ENCODE measurements at places on chromosomes 6 and 20.

DNA sequence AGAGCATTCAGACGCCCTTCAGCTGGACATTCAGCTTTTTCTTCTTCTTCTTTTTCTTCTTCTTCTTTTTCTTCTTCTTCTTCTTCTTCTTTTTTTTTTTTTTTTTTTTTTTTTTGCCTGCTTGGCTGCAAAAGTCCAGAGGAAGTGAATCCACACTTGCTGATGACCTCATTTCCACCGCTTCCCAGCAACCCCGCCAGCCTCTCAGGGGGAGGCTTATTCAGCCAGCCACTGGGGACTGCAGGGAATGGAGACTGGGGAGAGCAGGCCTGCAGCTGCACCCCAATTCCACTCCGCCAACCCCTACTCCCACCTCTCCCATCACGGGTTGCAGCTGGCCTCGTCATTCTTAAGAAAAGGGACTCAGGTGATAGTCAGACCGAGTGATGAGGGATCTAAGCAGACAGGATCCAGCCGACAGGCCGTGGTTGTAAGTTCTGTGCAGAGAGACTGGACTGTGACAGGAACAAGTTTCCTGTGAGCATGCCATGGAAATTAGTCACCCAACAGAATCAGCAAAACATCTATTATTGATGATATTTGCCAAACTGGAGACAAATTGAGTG, 59.0 kb upstream of the QKI start:
- no peak for DNase-seq

DNA sequence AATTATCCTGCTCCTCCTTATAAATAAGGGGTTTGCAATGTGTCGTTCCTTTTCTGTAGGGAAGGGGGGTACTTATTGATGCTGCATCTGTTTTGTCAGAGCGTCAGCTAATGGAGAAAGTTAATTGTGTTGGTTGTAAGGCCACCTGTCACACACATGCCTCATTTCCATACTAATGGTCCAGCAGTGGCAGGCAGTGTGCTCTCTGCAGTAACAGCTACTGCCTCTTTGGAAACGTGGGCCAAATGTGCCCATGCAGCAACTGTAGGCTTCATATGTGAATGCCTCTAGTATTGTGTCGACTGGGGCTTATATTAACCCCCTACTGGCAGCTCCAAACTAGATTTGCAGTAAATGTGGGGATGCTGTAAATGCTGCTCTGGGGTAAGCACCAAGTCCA, 56.3 kb upstream of the OLIG3 start:
- no peak for DNase-seq

DNA sequence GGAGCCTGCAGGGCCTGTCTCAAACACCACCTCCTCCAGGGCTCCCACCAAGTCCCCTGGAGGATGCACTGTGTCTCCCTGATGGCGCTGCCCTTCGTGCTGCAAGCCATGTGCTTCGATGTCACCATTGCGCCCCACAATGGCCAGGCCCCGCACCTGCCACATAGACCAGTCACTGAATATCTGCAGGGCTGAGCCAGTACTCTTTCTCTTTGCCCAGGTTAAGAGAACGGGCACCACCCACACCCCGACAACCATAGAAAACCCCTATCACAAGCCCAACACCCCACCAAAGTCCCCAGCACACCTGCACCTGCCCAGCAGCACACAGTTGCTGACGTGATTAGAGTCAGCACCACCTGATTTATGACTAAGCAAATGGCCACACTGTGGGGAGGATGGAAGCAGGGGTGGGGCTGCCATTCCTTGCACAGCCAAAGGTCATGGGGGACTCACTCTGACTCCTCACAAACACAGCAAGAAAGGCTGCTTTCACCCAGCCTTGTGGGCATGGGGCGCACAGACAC, 104.3 kb downstream of the SLC23A2 start:
- no peak for DNase-seq

- DNase-seq = no peak
These were observed 20.9 kb downstream of the PKIG start for GRCh38 chr20:44603327-44603726.

- DNase-seq = peak; percentile 56
These were observed 65.6 kb upstream of the KIF13A start for GRCh38 chr6:18053078-18053477.

DNA sequence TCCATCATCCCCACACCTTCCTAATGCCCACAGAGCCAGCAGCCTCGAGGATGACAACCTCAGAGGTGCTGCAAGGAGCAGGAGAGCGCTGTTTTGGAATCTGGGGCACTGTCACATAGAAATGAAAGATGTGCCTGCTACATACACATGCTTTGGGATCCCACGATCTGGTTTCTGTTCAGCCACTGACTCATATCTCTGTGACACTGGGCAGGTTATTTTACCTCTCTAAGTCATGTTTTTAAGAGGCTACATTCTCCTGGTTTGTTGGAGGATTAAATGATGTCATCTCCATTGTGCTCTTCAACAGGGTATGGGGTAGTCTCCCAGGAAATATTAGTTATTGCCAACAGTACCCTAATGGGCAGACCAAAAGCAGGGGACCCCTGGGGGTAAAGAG, 32.6 kb upstream of the TAB2 start:
- no peak for DNase-seq

- no peak for DNase-seq
These were observed 34.2 kb upstream of the HINT3 start for GRCh38 chr6:125922322-125922860.

DNA sequence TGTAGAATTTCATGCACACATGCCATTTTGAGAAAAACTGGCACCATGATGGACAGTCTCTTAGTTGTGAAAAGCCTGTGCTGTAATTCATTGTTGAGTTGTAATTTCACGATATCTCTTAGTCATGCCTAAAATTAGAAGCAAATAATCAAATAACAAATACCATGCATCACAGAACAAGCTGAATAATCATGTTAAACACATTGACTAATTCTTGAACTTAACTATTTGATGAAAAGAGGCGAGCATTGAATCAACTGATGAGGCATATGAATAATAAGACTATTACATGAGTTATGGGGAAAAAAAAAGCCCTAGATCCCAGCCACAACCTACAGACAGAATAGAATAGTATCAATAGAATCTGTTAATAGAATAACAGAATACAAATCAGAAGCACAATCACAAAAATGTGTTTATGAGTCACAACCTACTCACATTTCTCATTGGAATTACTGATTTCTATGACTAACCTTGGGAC, 14.2 kb upstream of the RNF217 start:
- no peak for DNase-seq

GRCh38 chr6:140095532-140095931, 721.1 kb upstream of the CITED2 start:
- DNase-seq = no peak

DNA sequence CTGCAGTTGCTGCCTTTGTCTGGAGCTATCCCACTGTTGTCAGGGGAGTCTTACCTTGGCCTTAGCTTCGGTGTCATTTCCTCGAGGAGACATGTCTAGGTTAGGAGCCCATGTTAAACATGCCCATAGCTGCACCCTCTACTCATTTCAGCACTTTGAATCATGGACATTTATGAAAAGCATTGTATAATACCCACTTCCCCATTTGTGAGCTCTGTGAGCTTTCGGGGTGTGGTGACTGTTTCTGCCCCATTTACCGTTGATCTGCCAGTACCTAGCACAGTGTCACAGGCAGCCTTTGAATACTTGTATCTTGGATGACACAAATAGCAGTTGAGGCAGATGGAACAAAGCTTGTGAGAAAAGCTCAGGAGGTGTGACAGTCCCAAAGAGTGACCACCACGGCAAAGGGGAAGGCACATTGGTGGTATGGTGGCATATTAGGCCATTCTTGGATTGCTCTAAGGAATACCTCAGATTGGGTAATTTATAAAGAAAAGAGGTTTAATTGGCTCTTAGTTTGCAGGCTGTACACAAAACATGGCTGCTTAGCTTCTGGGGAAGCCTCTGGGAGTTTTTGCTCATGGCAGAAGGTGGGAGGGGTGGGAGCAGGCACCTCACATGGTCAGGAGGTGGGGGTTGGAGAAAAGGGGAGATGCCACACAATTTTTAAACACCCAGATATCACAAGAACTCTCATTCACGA, 42.0 kb downstream of the JARID2 start:
- DNase-seq = no peak

- no peak for DNase-seq
These were observed 19.5 kb downstream of the TMEM151B start for GRCh38 chr6:44289726-44290260.

DNA sequence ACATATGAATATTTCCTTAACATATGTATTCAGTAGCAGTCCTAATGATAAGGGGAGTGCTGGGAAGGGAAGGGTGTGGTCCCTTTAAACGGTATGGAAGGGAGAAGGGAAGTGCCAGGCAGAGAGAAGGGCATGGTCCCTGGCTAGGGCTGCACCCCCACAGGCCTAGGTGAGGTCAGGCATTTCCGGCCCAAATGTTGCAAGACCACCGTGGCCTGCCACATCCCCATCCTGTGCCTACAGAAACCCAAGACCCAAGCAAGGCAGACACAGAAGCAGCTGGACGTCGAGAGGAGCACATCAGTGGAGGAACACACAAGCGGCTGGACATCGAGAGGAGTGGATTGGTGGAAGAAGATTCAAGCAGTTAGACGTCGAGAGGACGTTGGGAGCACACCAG, 5.9 kb downstream of the RRAGD start:
- no peak for DNase-seq

- DNase-seq = no peak
These were observed 16.1 kb upstream of the APMAP start for GRCh38 chr20:25008388-25009217.

GRCh38 chr20:25281541-25281991, 33.7 kb downstream of the PYGB start:
- DNase-seq = no peak

DNA sequence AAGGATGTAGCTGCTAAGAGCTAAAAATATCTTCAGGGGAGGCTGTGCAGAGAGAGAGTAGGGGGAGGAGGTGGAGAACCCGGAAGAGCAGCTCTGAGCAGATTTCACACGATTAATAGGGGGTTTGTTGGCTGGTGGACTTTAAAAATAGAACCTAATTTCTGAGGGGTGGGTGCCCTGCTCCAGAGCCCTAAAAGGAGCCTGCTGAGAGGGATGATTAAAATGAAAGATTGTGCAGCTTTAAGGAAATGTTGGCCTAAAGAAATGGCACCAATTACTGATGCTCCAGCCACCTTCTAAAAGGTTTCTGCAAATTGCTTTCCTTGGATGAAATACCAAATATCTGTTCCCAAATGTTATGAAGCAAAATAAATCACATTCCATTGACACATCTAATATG, 202.8 kb upstream of the BTBD3 start:
- DNase-seq = no peak

DNA sequence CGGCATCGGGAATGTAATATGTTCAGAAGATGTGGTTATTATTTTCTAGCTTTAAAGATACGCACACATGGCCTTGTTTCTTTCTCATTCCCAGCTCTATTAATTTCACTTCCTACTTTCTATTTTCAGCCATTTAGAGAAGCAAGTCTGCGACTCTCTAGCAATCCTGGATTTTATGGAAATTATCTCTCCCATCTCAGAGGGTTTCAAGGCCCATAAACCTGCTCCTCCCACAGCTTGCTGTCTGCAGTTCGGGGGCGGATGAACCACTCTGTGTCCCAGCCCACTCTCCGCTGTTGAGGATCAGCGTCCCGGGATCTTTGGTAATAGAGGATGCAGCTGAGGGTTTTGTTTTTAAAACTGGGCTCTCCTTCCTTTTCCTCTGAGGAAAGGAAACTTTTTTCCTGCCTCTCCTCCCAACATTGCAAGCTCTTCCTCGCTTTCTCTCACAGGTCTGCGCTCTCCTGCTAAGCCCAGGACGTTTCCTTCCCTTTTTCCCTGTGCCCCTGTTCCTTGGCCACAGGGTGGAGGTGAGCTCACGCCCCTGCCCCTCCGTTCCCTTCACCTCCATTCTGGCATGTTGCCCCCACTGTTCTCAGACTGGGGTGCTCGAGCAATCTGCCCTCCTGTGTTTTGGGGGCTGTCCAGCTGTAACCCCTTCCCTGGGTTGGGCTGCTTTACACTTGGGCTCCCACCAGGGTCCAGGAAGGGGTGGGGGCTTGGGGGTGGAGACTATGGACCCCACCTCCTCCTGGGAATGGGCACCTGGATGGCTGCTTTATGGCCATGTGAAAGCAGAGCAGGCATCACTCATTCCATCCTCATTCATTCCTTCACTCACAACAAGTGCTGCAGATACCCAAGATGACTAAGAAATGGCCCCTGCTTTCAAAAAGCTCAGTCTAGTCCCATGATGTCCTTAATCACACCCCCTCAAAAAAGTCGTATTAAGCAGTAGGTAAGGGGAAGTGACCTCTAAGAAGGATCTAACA, 54.9 kb downstream of the ZBTB9 start:
- no peak for DNase-seq

DNA sequence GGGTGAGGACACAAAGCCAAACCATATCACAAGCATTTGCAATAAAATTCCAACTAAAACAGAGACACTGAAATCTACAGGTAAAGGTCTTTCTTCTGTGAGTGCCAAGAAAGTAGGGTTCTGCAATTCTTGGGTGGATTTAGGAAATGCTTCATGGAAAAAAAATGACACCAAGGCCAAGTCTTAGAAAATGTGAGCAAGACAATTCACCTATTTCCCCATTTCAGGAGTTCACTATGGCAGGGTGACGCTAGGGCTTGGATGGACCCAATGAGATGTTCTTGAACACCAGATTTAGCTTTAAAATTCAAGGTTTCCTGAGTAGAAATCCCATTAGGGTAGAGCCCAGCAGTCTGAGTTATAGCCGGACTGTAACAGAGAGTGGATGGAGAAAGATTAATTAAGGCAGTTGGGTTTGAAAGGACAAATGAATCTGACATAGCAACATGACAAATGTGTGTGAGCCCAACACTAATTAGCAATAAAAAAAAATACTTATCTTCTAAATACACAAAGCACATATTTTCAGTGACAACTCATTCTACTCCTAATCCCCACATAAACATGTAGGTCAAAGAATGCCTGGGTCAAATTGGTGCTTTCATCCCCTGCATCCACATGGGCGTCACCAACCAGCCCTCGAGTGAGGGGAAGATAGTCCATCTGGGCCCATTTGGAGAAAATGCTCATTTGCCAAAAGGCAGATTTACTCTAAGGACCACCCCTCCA, 180.4 kb upstream of the JARID2 start:
- no peak for DNase-seq

All from AG09309 (cell line).